ENCODE measurements at places on chromosomes 1 and 21.
A peak's percentile ranks its signal among the peaks of the same experiment; 100 is the strongest.

- no peak for DNase-seq
Measured at GRCh38 chr21:31042080-31042464, 3.8 kb upstream of the KRTAP19-8 start.

GRCh38 chr1:20644416-20644815 lies 11.2 kb downstream of the PINK1 start:
- DNase-seq, result no peak

DNA sequence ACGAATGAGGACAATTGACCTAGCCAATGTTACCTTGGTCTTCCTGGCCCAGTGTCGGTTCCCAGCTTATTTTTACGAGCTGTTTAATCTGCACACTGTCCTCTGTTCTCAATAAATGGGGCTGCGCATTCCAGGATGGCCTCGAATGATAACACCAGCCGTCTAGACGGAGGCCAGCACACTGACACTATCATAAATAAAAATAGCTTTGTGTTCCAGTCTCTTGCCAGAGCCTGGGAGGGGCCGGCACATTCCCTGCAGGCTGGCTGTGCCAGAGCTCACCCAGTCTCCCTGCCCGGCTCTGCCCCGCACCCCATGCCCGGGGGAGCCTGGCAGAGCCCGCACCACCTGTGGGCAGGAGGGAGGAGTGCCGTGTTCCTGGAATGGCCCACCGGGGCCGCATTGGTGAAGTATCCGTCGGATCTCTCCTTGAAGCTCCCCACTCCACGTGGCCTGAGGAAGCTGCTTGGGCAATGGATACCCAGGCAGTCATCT lies 92.1 kb downstream of the SPSB1 start:
- no peak for DNase-seq

DNA sequence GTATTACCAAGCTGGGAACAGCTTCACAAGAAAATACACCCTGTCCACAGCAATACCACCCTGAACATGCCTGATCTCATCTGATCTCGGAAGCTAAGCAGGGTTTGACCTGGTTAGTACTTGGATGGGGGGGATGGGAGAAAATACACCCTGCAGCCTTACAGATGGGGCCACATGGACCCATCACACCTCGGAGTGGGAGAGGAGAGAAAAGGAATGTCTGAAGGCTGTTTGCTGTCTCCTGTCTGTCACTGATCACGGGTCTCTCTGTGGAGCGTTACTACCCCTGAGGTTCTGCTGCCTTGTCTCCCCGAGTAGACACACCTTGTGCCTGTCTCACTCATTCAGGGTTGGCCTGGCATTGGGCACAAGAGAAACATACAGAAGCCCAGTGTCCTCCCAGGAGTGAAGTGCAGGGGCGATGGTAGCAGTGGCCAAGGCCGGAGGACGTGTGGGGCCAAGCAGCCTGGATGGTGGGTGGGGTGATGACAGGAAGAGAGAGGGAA lies 48.0 kb downstream of the TEX35 start:
- DNase-seq, result no peak

GRCh38 chr1:172940174-172940855 lies 110.4 kb downstream of the TNFSF18 start:
- no peak for DNase-seq

GRCh38 chr1:157262891-157263290 lies 124.7 kb upstream of the ETV3 start:
- no peak for DNase-seq

GRCh38 chr1:26275580-26276431 lies 4.1 kb upstream of the SH3BGRL3 start:
- DNase-seq, result peak; percentile 29

GRCh38 chr1:69421286-69421685 lies 146.4 kb upstream of the LRRC7 start:
- DNase-seq, result no peak

DNA sequence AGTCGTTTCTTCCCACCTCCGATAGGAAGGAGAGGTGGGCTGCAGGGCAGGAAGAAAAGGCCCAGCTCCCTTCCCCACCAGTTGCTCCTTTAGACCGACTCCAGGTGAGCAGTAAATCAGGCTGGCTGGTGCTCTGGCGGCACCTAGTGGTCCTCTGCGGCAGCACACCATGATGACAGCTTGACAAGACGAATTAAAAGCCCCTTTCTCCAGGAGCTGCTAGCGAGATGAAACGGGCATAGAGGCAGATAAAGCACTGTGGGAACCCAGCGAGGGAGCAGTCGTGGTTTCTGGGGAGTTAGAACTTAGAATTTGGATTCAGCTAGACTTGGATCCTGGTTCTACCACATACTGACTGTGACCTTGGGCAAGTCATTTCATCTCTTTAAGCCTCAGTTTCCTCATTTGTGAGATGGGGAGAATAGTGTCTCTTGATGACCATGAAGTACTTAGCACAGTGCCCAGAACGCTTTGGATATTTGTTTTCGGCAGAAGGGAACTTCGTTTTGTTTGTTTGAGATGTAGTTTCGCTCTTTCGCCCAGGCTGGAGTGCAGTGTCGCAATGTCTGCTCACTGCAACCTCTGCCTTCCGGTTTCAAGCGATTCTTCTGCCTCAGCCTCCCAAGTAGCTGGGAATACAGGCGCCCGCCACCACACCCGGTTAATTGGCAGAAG lies 21.8 kb upstream of the COL9A2 start:
- peak; percentile 70 for DNase-seq

- DNase-seq, result no peak
Measured at GRCh38 chr1:12230549-12231275, 882 bp downstream of the VPS13D start.

DNA sequence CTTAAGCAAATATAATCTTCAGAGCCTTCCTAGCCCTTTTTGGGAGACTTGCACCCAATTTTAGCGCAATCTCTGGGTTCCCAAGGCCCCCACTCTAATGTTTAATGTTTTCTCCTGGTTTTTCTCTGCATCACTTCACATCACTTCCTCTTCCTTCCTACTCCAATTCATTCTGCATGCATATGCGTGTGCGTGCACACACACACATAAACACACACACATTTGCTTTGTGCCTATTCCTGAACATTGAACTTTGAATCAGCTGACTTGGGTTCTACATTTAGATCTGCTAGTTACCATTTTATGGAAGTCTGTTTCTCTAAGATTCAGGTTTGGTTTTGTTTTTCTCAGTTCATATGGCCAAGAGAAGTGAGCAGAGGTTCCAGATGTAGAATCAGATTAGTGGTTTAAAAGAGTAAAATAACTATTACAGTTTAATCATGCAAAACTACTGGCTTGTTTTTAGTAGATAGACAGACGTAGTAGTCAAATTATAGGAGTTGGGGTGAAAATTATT lies 7.4 kb upstream of the EDEM3 start:
- no peak for DNase-seq

DNA sequence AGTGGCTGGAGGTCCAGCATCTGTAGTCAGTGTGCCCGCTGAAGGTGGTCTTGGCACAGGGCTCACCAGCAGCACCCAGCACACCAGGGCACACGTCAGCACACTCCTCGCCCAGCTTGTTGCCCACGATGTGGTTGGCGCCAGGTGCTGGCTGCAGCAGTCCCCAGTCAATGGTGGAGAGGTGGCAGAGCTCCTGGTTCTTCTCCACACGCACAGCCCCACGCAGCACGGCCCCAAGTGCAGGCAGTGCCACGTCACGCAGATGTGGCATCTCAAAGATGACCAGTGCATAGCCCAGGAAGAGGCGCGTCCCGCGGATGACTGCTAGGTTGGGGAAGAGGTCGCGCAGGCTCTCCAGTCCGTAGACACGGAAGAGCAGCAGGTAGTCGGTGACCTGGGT lies 5.2 kb downstream of the INSRR start:
- no peak for DNase-seq

DNA sequence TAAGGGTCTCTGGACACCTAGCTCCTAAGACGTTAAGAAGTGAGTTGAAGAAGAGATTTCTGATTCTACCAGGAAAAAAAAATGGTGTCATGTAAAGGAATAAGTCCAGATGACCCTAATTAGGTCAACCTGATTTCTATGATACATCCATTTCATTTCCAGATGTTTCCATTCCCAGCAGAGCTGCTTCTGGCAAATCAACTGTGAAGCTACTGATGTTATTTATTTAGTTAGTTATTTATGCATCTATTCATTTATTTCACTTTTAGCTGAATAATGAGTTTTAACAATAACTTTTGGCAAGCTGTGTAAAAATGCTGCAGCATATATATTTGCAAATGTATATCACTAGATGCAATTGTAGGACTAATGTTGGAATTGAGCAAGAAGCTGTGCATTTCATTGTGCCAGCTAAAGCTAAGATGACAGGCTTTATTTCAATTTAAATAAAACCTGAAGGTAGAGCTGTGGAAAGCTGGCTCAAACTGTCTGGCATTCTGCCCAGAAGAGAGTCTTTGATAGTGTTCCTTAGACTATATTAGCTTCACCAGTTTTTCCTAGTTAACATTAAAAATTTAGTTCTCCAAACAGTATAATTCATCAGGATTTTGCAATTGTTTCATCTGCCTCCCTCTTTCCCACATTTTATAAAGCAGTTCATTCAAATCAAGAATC lies 1164.4 kb upstream of the ADGRL4 start:
- no peak for DNase-seq

All from NCI-H187 (cell line).